ENCODE measurements at places on chromosomes 7 and 10. TPM values are rescaled to one million over a fixed set of nuclear protein-coding genes. Genes with fewer than 3 reads are reported as not detected.

GRCh38 chr10:45370202-45370955 lies 3.6 kb upstream of the ALOX5 start:
- H3K36me3 ChIP-seq = no peaks in the 10 kb centered on the region
- no peak overlapping the region for H3K27ac ChIP-seq
- H3K27me3 ChIP-seq = peaks cover 14% of the 10 kb centered on the region
- no peak for DNase-seq
- peaks cover 22% of the 10 kb centered on the region for H3K4me1 ChIP-seq

GRCh38 chr7:104627516-104627915 lies 299.1 kb downstream of the LHFPL3 start:
- H3K36me3 ChIP-seq = no peaks in the 10 kb centered on the region
- H3K4me3 ChIP-seq = no peak overlapping the region
- no peak overlapping the region for H3K27ac ChIP-seq
- no peaks in the 10 kb centered on the region for H3K27me3 ChIP-seq
- no peaks in the 10 kb centered on the region for H3K4me1 ChIP-seq
- no peak for DNase-seq

- no peak overlapping the region for H3K27ac ChIP-seq
- no peaks in the 10 kb centered on the region for H3K27me3 ChIP-seq
- H3K36me3 ChIP-seq = no peaks in the 10 kb centered on the region
Observed at GRCh38 chr7:42082144-42082543, 154.9 kb downstream of the GLI3 start.

DNA sequence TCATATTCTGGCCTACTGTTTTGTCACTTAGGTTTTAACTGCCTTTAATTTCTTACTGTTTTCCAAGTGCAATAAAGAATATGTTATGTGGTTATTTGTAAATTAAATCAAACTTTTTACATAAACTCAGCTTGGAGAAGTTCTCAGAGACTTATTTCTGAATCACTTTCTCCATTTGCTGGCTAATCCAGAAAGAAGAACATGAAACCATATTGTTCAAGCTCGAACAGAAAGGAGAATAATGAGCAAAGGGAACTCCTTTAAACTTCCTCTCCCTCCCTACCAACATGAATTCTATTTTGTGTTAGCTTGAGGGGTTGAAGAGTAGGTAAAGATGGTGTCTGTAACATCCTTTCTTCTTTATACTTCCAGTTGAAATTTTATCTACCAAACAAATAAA lies 52.3 kb downstream of the SHTN1 start:
- H3K36me3 ChIP-seq = no peaks in the 10 kb centered on the region
- DNase-seq = no peak
- H3K4me3 ChIP-seq = no peak overlapping the region
- H3K4me1 ChIP-seq = no peaks in the 10 kb centered on the region
- H3K27ac ChIP-seq = no peak overlapping the region

GRCh38 chr7:117157241-117158209 lies 165.3 kb downstream of the WNT2 start:
- H3K27me3 ChIP-seq = no peaks in the 10 kb centered on the region
- H3K4me3 ChIP-seq = no peak overlapping the region

GRCh38 chr7:106618480-106618879 lies 42.5 kb downstream of the CCDC71L start:
- H3K27ac ChIP-seq = no peak overlapping the region
- no peaks in the 10 kb centered on the region for H3K36me3 ChIP-seq
- no peak for DNase-seq

GRCh38 chr10:75486591-75486990 lies 55.2 kb downstream of the LRMDA start:
- no peak overlapping the region for H3K4me3 ChIP-seq
- DNase-seq = no peak
- H3K27ac ChIP-seq = no peak overlapping the region
- H3K4me1 ChIP-seq = no peaks in the 10 kb centered on the region
- H3K36me3 ChIP-seq = no peaks in the 10 kb centered on the region

DNA sequence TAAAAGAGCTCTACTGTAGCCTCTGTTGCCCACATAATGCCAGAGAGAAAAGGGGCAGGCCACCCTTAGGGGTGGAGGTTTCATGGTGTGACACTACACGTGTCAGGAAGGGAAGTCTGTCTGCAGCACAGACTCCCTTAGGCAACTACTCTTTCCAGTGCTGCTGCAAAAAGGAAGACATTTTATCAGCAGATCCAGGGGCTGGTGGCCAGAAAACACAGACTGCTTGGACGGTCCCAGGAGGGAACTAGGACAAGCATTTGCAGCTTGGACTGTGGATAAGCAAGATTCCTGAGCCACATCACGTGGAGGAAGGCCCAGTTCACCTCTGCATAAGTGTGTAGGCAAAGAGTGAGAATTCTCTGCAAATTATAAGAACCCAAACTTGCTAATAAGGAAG lies 220.8 kb downstream of the FANK1 start:
- no peaks in the 10 kb centered on the region for H3K4me1 ChIP-seq
- no peaks in the 10 kb centered on the region for H3K36me3 ChIP-seq
- H3K27me3 ChIP-seq = no peaks in the 10 kb centered on the region
- no peak for DNase-seq
- no peak overlapping the region for H3K27ac ChIP-seq
- no peak overlapping the region for H3K4me3 ChIP-seq

DNA sequence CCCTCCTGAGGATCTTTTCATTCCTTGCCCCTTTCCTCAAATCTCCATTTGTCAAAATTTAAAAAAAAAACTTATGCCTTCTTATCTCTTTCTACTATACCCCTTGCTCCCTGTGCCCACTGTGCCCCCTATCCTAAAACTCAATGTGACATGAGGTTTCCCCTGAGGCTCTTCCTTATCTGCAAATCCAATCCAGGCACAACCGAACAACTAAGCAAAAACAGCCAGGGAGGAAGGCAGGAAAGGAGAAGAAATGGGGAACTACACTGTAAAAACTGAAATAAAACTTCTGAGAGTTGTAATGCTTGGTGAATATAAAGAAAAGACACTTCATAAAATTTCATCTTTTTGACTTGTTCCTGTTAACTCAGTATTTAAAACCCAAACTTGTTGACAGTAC lies 54.2 kb downstream of the CRPPA start:
- no peaks in the 10 kb centered on the region for H3K36me3 ChIP-seq
- DNase-seq = no peak
- H3K27me3 ChIP-seq = no peaks in the 10 kb centered on the region
- no peaks in the 10 kb centered on the region for H3K4me1 ChIP-seq
- no peak overlapping the region for H3K4me3 ChIP-seq
- no peak overlapping the region for H3K27ac ChIP-seq

DNA sequence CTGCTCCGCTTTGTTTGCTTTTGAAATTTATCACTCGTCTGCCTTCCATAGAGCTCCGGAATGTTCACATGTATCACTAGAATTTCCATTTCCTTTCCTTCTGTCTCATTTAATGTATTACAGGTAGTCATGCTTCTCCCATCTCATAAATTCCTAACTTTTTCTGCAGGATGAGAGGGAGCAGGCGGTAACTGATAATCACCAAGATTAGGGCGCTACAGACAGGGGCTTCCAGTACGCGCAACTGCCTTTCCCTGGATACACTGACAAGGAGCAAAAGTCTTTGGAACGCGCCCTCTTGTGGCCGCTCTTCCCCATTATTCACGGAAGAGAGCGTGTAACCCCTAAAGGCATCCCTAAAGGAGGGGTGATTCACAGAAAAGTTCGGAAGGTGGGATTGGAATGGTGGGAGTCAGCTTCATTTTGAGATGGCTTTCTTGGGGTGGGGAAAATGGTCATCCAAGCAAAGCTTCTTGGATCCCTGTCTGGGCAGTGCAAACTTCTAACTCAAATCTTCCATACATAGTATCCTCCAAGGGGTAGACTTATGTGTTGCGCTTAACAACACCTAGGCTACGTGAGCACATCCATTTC lies 6.5 kb downstream of the INHBA start:
- no peak overlapping the region for H3K4me3 ChIP-seq
- H3K4me1 ChIP-seq = no peaks in the 10 kb centered on the region
- DNase-seq = no peak
- H3K27me3 ChIP-seq = peaks cover 14% of the 10 kb centered on the region
- H3K27ac ChIP-seq = no peak overlapping the region

DNA sequence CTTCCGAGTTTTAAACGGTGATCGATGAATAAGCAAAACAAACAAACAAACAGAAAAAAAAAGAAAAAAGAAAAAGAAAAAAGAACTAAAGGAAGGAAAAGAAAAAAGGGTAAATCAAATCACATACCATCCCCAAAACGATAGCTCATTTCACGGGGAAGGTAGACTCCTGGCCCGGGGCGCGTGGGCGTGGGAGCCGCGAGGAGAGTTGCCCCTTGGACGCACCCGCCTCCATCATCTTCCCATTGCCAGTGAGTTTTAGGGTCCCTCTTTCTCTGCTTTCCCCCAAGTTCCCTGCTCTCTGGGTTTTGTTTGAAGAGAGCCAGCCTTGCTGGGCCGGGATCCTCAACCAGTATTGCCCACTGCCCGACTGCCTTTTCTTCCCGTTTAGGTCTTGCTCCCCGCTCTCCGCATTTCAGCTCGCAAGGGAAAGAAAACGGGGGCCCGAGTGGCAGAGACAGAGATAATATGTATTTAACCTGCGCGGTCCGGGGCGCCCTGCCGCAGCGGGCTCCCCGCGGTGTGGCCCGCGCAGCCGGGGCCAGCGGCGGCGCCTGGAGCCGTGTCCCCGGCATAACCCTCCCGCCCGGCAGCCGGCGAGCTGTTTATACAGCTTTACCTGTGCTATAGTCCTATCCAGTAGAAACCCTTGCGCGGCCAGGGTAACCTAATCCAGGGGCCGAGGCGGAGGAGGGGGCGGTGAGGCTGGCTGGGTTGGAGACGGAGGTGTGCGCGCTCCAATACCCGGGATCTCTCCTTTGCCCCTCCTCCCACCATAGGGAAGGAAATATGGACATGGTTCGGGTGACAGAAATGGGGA lies 5.2 kb upstream of the GATA3 start:
- H3K4me1 ChIP-seq = peaks cover 97% of the 10 kb centered on the region
- H3K27me3 ChIP-seq = peaks cover 81% of the 10 kb centered on the region
- H3K36me3 ChIP-seq = no peaks in the 10 kb centered on the region
- peak overlapping the region; percentile 24 for H3K4me3 ChIP-seq

DNA sequence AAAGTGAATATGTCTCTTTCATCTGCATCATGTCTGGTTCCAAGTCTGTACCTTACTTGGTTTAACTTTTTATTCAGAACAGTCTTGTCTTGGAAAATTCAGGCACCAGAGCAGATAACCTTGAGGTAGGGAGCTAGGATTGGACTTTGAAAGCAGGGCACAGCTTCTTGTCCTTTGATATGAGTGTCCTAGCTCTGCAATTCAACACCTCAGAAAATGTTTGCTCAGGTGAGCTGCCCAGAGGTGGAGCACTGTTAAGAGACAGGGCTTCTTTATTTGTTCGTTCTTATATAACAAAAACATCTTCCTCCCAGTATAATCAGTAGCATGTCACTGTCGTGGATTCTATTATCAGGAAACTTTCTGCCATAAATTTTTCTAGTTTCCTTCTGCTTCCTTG lies 118.3 kb downstream of the LRRC4 start:
- H3K4me1 ChIP-seq = no peaks in the 10 kb centered on the region
- no peak overlapping the region for H3K4me3 ChIP-seq
- no peak for DNase-seq
- no peak overlapping the region for H3K27ac ChIP-seq
- H3K36me3 ChIP-seq = no peaks in the 10 kb centered on the region

- H3K4me1 ChIP-seq = no peaks in the 10 kb centered on the region
- H3K27me3 ChIP-seq = no peaks in the 10 kb centered on the region
- no peak overlapping the region for H3K4me3 ChIP-seq
- no peaks in the 10 kb centered on the region for H3K36me3 ChIP-seq
- no peak overlapping the region for H3K27ac ChIP-seq
Observed at GRCh38 chr7:22001345-22002004, 55.8 kb upstream of the CDCA7L start.

DNA sequence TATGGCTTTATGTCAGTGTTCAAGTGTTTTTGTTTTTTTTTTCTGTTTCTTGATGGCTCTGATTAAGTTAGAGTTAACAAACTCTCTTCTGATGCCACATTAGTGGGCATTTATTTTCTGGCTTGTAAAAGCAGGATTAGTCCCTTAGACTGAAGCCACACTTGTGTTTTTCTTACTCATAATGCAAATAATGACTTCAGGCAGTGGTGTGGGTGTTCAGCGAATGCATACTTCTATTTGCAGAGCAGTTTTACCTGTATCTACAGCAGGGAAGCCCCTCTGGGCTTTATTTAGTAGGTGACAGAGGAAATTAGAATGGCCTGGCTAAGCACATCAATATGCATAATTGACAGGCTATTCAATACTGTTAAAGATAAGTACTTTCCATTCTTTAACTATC lies 79.9 kb downstream of the CNNM2 start:
- peaks cover 5% of the 10 kb centered on the region for H3K4me1 ChIP-seq
- H3K4me3 ChIP-seq = no peak overlapping the region
- no peaks in the 10 kb centered on the region for H3K36me3 ChIP-seq
- H3K27ac ChIP-seq = no peak overlapping the region

GRCh38 chr7:157404845-157405481 lies 68.2 kb downstream of the DNAJB6 start:
- H3K27me3 ChIP-seq = no peaks in the 10 kb centered on the region
- DNase-seq = no peak
- no peak overlapping the region for H3K4me3 ChIP-seq

DNA sequence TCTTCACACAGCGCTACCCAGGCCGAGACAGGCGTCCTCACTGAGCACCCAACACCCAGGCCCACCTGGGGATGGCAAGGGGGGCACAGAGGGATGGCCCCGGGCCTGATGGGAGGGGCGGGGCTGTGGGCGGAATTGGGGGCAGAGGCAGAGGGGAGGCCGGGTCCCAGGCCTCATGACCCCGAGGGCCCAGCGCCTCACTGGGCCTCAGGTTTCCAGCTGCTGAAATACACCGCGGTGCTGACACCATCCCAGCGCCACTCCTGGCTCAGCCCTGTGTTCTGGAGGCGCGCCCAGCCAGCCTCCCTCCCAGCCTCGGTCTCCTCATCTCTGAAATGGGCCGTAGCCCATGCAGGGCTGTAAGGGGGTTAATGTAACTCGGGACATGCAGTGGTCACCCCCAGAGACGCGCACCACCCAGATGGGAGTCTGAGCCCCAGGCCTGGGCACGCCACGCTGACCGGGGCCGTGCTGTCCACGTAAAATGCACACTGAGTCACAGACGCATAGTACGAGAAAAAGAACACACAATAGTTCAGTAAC lies 82.3 kb downstream of the UNCX start:
- DNase-seq = no peak
- no peaks in the 10 kb centered on the region for H3K4me1 ChIP-seq
- H3K27me3 ChIP-seq = no peaks in the 10 kb centered on the region
- no peaks in the 10 kb centered on the region for H3K36me3 ChIP-seq

DNA sequence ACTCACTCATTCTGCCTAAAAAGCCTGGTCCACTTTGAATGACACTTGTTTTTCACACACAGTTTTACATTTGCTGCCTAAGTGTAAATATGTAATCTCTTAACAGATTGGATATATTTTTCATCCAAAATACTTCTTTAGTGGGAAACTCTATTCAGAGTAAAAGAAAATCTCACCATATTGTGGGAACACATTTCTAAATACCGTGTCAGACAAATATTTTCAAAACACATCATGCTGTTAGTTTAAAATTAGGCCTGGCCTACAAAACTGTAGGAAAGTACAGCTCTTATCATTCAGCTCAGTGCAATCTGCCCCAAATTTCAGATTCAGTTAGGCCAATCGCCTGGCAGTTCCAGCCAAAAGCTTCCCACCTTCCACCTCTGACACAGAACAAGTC lies 849.8 kb downstream of the NXPH1 start:
- H3K4me1 ChIP-seq = no peaks in the 10 kb centered on the region
- H3K27ac ChIP-seq = no peak overlapping the region
- H3K36me3 ChIP-seq = no peaks in the 10 kb centered on the region
- H3K4me3 ChIP-seq = no peak overlapping the region
- DNase-seq = no peak

Gene MKI67
- 0.92 TPM for total RNA-seq

Gene TLL2
- total RNA-seq = not detected

Gene LBX1
- total RNA-seq = not detected

Gene SPDYE2
- 0.33 TPM for total RNA-seq

Gene ZNF727
- 0.58 TPM for total RNA-seq

Gene PSAP
- total RNA-seq = 191 TPM

Gene EVX1
- total RNA-seq = 0.33 TPM

Gene POLR2J2
- total RNA-seq = 76.6 TPM

Gene GRM3
- total RNA-seq = not detected

Gene VWDE
- 1.5 TPM for total RNA-seq

Gene DENND11
- 41.1 TPM for total RNA-seq

All from CD4-positive, alpha-beta T cell (primary cell).